ENCODE measurements at places on chromosomes 5 and 9.
A peak's percentile ranks its signal among the peaks of the same experiment; 100 is the strongest.

- DNase-seq = no peak
Measured at GRCh38 chr5:140882591-140882899, 621 bp downstream of the PCDHA13 start.

- no peak for DNase-seq
Measured at GRCh38 chr5:91521334-91521733, 138.2 kb upstream of the ARRDC3 start.

GRCh38 chr9:137028263-137029057 lies 423 bp upstream of the ABCA2 start:
- DNase-seq = peak; percentile 34

DNA sequence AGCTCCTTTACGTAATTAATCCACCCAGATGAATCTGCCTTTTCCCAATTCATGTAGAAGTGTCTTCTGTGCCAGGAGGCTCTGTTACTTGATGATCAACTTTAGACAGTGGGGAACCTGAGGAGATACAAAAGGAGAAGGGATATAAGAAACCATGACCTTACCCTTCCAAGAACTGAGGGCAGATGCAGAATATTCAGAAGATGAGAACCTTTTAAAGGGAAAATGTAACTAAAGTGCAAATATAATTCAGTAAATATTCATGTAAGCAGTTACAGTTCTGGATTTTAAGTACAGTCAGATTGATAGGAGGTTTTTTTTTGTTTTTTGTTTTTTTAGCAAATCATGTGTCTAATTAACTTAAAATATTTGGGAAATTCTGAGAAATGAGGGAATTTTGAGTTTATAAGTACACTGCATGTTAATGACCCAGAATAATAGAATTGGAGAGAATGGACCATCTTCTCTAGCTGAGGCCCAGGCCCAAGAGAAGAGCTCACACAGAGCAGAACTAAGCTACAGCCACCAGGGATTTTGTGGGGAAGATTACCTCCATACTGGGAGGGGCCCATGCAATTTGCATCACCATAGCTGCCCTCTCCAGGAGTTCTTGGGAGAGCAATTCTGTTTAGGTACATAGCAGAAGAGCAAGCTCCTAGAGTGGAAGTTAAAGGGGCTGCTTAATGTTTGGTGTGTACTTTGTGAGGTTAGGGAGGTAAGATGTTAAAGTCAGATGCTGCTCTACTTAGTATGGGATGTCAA lies 61.5 kb downstream of the SV2C start:
- no peak for DNase-seq

DNA sequence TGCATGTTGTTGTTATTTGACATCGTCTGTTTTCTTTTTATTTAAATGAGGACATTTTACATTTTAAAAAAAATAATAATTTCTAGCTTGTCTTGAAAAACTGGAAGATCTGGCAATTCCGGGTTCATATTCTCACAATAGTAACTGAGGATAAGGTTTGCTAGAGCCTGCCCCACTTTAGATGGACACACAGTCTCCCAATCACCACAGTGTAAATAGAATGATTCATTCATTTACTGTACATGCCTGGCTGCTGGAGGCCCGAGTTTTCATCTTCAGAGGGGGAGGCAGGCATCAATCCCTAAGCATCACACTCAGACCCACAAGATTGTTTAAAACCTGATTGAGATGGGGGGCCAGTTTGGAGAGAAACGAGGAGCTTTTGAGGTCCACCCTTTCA lies 2039.7 kb upstream of the WWC1 start:
- no peak for DNase-seq

- DNase-seq = no peak
Measured at GRCh38 chr5:137061382-137061781, 437.7 kb downstream of the SPOCK1 start.

DNA sequence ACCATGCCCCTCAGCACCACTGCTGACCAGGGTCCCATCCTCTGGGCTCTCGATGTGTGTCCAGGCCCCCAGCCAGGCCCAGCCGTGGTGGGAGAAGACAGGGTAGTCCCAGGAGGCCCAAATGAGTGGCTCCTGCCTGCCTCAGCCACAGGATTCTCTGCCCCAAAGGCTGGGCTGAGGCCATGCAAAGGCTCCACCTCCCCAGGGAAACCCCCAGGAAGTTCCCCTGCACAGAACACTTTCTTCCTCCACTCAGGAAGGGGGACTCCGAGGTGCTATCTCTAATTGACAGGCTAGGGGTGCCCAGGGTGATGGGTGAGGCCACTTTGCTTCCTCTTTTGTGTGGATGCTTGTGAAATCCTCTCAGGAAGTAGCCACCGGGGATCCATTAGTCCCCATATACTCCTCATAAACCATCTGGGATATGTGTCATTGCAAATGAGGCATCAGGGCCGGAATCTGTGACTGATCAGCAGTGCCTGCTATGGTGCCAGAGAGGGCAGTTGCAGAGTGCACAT lies 23.1 kb upstream of the TDRD7 start:
- DNase-seq = no peak

DNA sequence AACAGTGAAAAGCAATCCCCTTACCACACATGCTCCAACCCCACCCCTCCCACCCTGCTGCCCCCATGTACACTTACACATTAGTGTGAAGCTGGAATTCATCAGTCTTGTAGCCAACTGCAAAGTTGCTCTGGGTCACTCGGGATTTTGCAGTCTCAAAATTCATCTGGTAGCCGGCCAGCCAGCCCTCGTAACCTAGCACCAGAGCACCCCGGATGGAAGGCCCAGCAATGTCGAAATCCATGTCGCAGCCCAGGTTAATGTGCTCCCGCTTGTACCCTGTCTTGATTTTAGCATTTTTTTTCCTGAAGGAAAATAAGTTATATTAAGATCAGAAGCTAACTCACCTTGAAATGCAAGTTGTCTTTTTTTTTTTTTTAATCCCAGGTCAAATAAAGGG lies 12.2 kb upstream of the C5orf15 start:
- DNase-seq = no peak

GRCh38 chr9:73080110-73080694 lies 71.5 kb upstream of the ANXA1 start:
- DNase-seq = no peak

DNA sequence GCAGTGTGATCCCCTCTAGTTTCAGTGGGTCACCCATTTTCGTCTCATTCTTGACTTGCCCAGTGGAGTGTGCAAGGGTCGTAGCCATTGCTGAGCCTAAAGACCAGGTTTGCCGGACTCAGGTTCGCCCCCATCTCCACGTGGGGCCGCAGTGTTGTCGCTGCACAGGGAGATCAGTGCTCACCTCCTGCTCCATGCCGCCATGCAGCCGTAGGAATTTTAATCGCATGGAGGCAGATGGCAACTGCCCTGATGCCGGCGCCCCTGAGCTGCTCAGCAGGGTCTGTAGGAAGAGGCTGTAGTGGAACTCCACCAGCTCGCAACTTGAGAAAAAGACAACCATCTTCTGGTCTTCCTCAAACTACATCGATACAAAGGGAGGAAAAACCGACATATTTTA lies 24.1 kb downstream of the DDX31 start:
- no peak for DNase-seq

DNA sequence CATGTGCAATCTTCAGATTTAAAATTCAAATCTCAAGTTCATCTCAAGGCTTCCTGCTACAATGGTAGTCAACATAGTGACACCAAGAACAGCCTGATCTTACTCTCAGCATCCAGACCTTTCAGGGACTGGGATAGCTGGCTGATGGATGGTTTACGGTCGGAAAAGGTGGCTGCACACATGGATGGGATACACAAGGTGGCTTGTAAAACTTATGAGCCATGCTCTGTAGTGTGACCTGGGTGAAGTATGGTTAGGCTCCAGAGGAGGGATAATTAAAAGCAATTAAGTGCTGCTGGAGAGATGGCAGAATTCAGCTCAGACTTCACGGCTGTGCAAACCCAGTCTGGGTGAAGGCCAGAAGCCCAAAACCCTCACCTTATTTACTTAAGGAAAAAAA lies 379.5 kb downstream of the NFIB start:
- DNase-seq = no peak

DNA sequence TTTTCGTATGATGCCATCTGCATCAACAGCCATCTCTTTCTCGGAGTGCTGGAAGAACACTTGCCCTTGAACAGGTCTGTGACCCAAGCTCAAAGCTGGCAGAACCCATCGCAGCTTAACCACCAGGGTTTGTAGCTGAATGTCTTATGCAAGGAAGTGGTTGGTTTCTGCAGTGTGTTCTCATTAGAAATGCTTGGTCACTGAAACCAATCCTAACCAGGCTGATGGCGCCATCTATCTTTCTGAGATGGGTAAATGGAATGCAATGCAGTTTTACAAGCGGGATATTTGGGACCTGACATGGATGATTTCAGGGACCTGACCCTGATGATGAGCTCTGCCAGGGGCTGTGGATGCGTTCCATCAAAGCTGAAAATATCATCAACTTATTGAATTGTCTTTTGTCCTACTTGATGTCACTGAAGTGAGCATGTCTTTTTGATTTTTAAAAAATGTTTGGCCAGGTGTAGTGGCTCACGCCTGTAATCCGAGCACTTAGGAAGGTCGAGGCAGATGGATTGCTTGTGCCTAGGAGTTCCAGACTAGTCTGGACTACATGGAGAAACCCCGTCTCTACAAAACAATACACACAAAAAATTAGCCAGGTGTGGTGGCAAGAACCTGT lies 28.7 kb downstream of the DMRT3 start:
- peak; percentile 54 for DNase-seq

DNA sequence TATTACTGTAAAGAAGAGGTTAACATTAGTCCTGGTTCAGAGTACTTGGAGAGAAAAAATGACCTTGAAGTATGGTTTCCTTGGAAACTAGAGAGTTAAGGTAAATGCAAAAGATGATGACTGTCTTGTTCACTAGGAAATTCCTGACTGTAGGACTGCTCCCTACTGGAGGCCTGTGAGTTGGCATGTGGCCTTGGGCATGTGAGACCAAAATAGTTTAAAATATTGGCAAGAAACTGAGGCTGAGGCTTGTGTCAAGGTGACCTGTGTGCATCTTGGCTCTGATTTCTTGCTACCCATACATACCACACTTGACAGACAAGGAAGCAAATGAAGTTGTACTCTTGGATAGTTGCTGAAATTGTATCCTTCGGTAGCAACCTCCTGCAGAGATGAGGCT lies 96.5 kb downstream of the TARS1 start:
- no peak for DNase-seq

DNA sequence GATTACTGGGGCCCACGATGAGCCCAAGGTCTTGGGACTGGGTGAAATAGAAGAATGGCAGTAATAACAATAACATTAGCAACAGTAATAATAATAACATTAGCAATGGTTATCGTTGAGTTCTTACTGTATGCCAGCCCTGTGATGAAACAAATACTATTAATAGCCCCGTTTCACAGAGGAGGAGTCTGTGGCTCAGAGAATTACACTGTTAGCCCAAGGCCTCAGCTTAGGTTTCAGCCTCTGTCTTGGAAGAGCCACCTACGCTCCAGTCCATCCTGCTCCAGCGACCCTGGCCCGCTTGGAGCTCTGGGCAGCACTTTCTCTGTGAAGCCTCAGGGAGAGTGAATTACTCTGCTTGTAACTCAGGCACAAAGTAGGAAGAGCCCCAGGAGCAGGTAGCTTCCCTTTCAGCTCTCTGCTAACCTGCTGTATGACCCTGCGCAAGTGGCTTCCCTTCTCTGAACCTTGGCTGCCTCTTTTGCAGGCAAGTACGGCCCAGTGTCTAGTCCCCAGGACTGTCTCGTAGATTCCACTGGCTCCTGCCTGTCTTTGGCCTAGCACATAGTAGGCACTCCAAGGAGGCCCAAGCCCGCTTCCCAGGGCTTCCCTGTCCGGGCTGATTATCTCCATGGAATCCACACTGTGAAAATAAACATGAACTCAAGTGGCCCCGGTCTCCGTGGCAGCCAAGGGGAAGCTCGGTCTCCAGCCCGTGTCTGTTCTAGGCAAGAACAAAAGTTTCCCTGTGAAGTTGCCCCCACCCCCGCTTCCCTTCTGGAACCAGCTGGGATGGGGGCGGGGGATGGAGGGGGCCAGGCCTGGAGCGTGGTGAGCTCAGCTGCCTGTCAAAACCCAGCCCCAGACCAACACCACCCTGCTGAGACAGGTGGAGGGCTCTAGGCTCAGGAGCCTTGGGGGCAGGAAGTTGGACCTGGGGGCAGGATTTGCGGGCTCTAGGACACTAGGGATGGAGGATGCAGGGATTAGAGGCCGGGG lies 26.2 kb upstream of the LMX1B start:
- DNase-seq = no peak

DNA sequence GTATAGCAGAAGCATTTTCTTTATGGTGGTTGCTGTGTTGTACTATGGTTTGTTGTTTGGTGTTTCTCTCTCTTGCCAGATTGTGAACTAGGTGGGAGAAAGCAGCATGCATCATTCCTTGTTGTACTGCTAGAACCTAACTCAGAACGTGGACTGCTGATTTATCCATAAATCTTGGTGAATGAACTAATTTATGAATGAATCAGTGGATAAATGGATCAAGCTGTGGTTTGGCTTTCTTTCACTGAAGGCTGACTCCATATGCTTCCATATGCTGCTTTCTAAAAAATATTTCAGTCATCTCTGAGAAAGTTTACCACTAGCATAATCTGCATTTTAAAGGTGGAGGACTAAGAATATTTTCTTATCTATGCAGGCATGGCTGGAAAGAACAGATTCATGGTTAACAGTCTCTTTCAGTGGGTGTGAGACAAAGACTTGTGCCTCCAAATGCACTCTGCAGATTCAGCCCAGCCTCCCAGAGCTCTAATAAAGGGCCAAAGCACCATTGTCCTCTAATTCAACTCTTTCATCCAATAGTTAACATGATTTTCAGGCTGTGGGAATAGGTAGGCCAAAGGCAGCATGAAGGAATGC lies 237.7 kb downstream of the SH3GL2 start:
- peak; percentile 84 for DNase-seq

- DNase-seq = no peak
Measured at GRCh38 chr9:129434187-129434586, 186.7 kb downstream of the C9orf50 start.

DNA sequence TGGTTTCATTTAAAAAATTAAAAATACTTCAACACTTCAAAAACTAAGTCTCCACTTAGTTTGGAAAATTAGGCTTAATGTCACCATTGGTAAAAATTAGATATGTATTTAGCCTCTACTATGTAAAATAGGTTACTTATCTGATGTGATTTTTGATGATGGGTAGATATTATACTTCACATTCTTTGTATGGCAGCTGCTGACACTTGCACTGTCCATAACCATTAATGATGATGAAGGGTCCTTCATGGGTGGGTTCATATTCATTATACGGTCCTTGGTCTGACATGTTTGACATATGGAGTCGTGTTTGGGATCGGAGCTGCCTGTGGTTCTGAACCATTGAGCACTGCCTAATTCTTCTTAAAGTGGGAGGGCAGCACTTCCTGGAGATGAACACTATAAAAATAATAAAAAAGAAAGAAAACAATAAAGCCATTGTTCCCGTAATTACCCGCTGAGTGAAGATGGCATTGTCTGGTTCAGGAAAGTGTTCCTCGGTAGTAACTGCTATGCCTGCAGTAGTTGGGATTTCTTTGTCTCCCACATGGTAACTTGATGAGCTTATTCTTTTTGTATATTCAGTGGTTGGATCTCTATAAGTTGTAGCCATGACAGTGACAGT lies 2.2 kb downstream of the LRRTM2 start:
- DNase-seq = no peak
